ENCODE measurements at places on chromosomes 6 and 20. TPM values are rescaled to one million over a fixed set of nuclear protein-coding genes. Genes with fewer than 3 reads are reported as not detected.

The RNF39 gene
- total RNA-seq, result not detected

GRCh38 chr6:25002326-25003091 is 66.7 kb upstream of the RIPOR2 start:
- no peaks in the 10 kb centered on the region for H3K36me3 ChIP-seq
- no peak for DNase-seq
- peaks cover 14% of the 10 kb centered on the region for H3K4me1 ChIP-seq
- H3K27ac ChIP-seq, result no peak overlapping the region

DNA sequence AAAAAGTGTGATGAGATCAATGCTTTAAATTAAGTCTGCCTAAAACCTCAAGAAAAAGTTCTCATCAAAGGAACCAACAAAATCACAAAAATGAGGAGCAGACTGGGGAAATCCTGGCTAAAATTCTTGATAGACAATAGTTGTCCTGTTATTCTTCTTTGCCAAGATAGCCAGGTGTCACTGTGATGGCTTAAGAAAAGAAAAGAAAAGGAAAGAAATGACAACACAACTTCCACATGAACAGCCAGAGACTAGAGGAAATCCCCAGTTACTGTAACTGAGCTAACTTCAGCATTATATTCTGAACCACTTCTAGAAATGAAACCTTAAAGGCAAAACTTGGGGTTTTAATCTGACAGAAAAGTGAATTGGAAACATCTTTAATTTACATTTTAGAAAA is 129.6 kb downstream of the CD24 start:
- H3K27me3 ChIP-seq, result no peaks in the 10 kb centered on the region
- no peak overlapping the region for H3K27ac ChIP-seq
- DNase-seq, result no peak
- no peaks in the 10 kb centered on the region for H3K36me3 ChIP-seq
- H3K4me1 ChIP-seq, result no peaks in the 10 kb centered on the region

DNA sequence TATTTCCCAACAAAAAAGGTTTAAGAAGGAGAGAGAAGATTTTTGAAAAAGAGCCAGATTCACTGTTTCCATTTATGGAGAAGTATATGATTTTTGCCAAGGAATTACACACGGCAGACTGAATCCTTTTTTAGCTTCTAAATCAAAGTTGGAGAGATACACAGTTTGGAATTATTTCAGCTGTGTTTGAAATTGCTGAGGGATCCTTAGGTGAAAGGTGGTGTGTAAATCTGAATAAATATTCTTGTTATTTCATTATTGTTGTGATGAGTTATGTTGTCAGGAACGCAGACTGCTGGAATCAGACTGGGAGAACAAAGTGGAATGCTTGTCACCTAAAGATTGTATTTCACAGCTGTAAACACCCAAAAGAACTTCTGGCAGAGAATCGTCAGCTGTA is 168.5 kb upstream of the AKIRIN2 start:
- no peaks in the 10 kb centered on the region for H3K36me3 ChIP-seq
- H3K27me3 ChIP-seq, result no peaks in the 10 kb centered on the region
- no peak overlapping the region for H3K27ac ChIP-seq

DNA sequence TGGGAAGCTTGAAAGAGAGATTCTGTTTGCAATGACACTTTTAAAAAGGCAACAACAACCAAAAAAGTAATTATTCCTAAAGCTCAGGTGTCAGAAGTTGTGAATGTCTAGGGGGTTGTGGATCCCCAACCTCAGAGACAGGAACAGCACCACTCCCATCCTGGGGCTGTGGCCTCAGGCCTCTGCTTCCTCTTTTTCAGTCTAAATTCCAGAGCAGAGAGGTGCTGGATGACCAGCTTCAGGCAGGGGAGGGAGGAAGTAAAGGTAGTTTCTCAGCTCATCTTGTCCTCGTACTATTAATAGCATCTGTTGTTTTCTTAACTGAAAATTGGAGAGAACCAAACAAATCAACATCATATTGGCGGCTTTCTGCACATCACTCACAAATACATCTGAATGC is 8.3 kb downstream of the NT5E start:
- DNase-seq, result no peak
- H3K27me3 ChIP-seq, result no peaks in the 10 kb centered on the region
- no peak overlapping the region for H3K27ac ChIP-seq
- no peaks in the 10 kb centered on the region for H3K36me3 ChIP-seq
- H3K4me1 ChIP-seq, result peaks cover 29% of the 10 kb centered on the region
- H3K4me3 ChIP-seq, result no peak overlapping the region

GRCh38 chr6:111439171-111439570 is 43.8 kb downstream of the REV3L start:
- peaks cover 10% of the 10 kb centered on the region for H3K4me1 ChIP-seq
- no peaks in the 10 kb centered on the region for H3K36me3 ChIP-seq
- DNase-seq, result no peak
- H3K27ac ChIP-seq, result no peak overlapping the region

- H3K27me3 ChIP-seq, result no peaks in the 10 kb centered on the region
- no peak overlapping the region for H3K27ac ChIP-seq
- H3K36me3 ChIP-seq, result no peaks in the 10 kb centered on the region
- no peaks in the 10 kb centered on the region for H3K4me1 ChIP-seq
- no peak for DNase-seq
- H3K4me3 ChIP-seq, result no peak overlapping the region
Measured at GRCh38 chr6:72461144-72461543, 160.7 kb upstream of the KCNQ5 start.

GRCh38 chr6:88513920-88514319 is 347.8 kb upstream of the CNR1 start:
- H3K27ac ChIP-seq, result no peak overlapping the region
- no peaks in the 10 kb centered on the region for H3K4me1 ChIP-seq
- no peaks in the 10 kb centered on the region for H3K36me3 ChIP-seq
- H3K27me3 ChIP-seq, result no peaks in the 10 kb centered on the region
- H3K4me3 ChIP-seq, result no peak overlapping the region
- DNase-seq, result no peak

DNA sequence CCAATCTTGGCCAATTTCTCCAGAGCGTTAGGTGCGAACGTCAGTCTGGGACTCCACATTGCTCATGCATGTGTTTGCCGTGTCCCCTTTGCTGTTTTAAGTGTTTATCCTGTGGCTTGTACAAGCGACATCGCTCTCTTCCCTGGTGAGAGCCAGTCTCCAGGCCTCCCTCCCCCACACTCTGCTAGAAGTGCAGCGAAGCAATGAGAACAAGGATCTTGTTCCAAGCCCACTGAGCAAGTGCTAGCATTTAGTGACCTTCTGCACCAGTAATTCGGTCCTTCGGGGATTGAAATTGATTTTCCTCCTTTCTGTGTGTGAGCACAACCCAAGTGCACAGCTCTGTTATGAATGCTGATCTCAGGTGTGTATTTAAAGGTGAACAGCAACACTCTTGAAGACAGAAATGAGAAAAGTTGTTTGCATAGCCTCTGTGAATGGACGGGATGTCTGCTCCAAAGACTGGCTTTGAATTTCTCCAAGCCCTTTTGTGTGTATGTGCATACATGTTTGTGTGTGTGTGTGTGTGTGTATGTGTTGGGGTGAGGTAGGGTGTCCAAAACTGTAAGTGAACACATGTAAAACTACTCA is 29.0 kb downstream of the CD83 start:
- no peaks in the 10 kb centered on the region for H3K4me1 ChIP-seq
- H3K4me3 ChIP-seq, result no peak overlapping the region
- no peaks in the 10 kb centered on the region for H3K36me3 ChIP-seq
- H3K27me3 ChIP-seq, result no peaks in the 10 kb centered on the region
- no peak for DNase-seq

GRCh38 chr6:125175466-125176048 is 22.0 kb downstream of the TPD52L1 start:
- H3K4me3 ChIP-seq, result no peak overlapping the region
- no peaks in the 10 kb centered on the region for H3K27me3 ChIP-seq
- H3K4me1 ChIP-seq, result no peaks in the 10 kb centered on the region
- no peaks in the 10 kb centered on the region for H3K36me3 ChIP-seq
- H3K27ac ChIP-seq, result no peak overlapping the region
- DNase-seq, result no peak
